ENCODE measurements at places on chromosomes 1 and 21. TPM values are rescaled to one million over a fixed set of nuclear protein-coding genes. Genes with fewer than 3 reads are reported as not detected.

The CDKN2C gene
- total RNA-seq: 19.8 TPM

The CCDC17 gene
- total RNA-seq: 0.99 TPM

The MARK1 gene
- 2.1 TPM for total RNA-seq

The TMEM240 gene
- total RNA-seq: 4.9 TPM

Data from fibroblast of lung (primary cell).